GM18507 (cell line): ENCODE measurements at places on chromosomes 7 and 10.

GRCh38 chr10:102334101-102334500 is 61.4 kb upstream of the NFKB2 start:
- DNase-seq = no peak

DNA sequence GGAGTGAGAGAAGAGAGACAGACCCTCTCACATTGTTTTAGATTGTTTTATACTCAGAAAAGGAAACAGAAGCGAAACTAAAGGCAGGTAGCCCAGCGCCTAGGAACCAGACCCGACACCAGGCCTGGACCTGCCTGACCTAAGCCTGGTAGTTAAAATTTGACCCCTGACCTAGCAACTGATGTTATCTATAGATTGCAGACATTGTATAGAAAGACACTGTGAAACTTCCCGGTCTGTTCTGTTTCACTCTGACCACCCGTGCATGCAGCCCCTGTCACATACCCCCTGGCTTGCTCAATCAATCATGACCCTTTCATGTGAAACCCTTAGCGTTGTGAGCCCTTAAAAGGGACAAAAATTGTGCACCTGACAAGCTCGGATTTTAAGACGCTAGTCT is 31.6 kb downstream of the VIPR2 start:
- DNase-seq = no peak

DNA sequence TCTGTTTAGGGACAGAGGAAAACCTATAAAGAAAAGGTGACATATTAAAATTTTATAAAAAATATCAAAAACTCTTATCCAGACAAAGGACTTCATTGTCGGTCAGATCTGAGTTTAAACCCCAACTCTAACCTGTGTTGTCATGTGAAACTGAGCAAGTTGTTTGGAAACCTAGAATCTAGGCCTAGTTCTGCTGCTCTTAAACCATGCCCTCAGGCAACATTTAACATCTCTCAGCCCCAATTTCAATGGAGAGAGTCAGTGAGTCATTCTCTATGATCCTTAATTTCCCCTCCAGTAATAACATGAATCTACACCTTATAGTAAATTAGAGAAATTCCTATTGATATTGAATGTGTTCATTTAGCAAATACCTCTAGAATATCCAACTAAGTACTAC is 192.3 kb downstream of the IMMP2L start:
- no peak for DNase-seq

- DNase-seq = no peak
Observed at GRCh38 chr10:107899502-107900062, 735.1 kb upstream of the SORCS1 start.

DNA sequence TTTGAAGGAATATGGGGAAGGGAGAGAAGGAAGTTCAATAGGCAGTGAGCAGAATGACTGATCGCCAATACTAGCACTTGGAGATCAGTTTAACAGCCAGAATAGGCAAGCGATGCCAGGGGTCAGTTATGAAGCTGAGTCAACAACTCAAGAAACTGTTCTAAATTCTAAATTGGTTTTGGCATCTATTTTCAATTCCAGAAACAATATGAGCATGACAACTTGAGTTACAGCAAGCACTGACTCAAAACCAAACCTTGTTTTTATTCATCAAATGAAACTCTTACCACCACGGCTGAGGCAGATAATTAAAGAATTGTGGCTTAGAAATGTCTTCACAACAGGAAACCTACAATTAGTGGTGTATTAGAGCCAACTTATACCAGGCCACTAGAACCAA is 180.5 kb upstream of the ASAH2 start:
- DNase-seq = no peak

DNA sequence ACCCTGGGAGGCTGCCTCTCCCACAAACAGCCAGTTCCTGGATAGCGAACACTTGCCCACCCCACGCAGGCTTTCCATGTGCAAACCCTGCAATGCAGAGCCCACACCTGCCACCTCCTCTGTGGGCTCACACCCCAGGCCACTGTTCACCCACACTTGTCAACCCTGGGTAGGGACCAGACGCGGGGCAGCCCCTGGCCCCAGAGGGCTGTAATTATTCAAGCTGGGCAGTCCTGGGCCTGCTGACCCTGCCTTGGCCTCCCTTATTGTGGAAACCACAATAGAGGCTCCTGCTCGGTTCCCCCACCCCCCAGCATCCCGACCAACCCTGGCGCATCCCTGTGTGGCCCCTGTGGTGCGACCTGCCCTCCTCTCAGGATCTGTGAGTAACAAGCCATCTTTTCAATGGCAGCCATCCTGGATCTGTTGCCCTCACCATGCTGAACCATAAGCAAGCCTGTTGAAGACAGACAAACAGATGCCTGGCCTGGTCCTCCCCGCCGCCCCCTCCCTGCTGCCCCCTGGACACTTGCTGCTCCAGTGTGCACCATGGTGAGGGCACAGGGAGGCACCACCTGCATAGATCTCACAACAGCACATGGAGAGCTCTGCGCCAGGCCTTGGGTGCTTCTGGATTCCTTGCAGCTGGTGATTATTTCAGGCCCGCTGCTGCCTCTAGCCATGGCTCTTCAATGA is 15.8 kb upstream of the UBE3C start:
- no peak for DNase-seq

DNA sequence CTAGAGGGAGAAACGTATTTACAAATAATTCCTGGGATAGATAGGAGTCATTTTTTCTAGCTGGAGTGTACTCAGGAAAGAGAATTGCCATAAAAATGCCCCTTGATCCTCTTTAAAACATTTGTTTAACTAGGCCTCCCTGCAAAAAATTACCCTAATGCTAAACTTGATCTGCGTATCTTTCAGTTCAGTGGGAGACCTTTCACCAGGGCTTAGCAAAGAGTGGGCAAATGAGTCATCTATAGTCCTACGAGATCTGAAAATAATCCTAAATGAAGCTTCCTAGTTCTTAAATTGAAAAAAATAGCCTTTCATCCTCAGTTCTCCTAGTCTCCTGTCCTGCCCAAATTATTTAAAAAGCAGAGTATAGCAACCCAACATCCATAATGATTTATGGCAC is 198.6 kb upstream of the FRMD4A start:
- DNase-seq = no peak
